ENCODE measurements at places on chromosomes 2 and 18.

- DNase-seq: no peak
These were observed 437.4 kb upstream of the SALL3 start for GRCh38 chr18:78542204-78542603.

DNA sequence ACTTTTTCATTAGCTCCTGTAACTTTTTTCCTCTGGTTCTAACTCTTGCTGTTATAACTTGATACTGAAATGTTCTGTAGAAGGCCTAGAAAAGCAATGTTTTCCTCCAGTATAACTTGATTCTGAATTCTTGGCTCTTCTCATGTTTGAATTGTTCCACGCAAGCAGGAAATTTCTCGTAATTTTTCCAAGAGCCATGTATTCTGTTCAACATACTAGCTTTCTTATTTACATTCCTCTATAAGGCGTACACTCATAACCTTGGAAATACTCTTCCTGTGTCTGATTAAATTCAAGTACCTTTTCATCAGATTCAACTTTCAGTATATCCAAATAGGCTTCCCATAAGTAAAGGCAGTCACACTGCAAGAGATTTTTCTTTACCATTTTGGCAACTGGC, 109.1 kb downstream of the SMAD2 start:
- no peak for DNase-seq

- no peak for DNase-seq
These were observed 86.0 kb downstream of the TMEM247 start for GRCh38 chr2:46565364-46565763.

GRCh38 chr2:152319822-152320570, 15.0 kb upstream of the FMNL2 start:
- no peak for DNase-seq

DNA sequence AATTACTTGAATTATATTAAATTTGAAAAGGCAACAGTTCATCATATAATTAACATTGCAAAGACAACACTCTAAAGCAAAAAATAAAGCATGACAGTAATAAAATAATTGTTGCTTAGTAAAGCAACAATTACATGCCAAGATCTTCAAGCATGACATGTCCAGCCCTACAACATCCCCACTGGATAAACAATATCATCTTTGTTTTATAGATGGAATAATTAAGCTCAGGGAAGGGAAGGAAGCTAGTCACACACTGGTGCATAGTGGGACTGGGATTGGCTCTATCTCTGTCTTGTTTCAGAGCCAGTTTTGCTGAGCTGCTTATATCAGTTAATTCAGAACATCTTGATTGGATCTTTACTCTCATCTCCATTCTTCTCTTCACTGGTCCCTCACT, 49.9 kb upstream of the PARD3B start:
- DNase-seq: no peak

DNA sequence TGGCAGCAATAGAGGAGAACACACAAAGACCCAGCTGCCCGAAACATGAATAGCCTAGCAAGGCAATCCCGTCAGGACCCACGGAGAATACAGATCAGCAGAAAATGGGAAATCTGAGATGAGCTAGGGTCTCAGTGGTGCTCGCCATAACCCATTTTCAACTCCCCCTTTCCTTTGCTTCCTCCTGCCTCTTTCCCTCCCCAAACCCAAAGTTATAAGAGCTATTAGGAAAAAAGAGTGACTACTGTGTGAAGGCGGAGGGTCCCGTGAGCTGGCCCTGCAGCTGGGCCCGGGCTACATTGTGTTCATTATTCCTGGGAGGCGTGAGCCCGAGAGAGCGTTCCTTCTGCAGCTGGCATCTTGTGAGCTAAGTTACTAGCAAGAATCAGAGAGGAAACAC, 118.4 kb downstream of the PID1 start:
- DNase-seq: no peak

DNA sequence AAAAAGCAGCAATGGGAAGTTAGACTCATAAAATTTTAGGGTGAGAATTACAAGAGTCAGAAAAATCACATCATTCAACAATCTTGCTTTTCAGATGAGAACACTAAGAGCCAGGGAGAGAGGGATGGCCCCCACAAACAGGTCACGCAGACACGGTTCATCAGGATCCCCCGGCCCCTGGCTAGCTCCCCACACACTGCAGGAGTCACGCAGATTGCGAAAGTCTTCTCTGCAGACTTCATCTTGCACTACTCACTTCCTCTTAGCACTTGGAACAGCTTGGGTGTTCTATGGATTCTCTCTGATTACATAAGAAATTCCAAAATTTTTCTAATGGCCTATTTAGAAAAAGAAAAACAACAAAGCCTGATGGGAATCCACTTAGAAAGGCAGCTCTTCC, 21.6 kb upstream of the SULT1C2 start:
- DNase-seq: no peak

- no peak for DNase-seq
These were observed 497.3 kb downstream of the CCDC85A start for GRCh38 chr2:56680971-56681631.

GRCh38 chr18:30234755-30235154, 807.8 kb downstream of the DSC3 start:
- no peak for DNase-seq

DNA sequence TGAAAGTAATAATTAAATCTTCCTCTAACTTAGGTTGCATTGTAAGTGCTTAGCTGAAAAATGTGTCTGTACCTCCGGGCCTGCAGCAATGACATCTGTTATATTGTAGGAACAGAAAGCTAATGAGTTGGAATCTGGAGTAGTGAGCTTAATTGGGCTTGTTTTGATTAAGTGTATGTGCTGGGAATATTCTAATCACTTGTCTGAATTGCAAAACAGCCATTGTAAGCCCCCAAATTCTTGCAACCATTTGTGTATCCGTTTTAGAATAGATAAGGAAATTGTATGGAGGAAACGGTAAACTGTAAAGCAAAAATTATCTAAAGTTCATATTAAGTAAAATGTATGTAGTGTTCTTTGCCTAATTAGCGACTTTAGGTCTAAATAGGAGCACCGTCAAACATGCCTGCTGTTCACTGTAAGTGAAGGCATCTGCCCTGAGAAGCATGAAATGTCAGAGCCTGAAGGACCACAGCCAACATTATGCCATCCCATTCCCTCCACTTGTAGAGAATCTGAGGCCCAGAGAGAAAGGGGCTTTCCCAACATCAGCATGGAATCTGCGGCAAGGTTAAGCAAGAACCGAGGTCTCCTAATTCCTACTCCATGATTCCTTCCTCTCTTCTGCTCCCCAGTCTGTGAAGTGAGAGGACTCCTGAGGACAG, 466.4 kb downstream of the TDRD15 start:
- DNase-seq: no peak

DNA sequence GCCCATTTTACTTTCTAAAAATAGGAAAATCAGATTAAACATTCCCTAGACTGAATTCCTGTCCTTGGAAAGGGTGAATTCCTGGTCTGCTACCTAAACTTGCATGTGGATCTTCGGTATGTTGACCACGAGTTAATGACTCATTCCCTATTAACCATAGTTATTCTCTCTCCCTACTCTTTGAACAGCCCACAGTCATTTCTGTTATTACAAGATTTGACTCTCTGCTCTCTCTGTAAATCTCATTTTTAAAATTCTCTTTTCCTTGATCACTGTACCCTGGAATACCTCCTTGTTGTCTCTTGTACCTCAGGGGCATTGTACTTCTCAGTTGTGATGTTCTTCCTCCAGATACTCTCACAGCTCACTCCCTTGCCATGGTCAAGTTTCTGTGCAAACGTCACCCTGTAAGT, 92.0 kb upstream of the GULP1 start:
- DNase-seq: no peak

DNA sequence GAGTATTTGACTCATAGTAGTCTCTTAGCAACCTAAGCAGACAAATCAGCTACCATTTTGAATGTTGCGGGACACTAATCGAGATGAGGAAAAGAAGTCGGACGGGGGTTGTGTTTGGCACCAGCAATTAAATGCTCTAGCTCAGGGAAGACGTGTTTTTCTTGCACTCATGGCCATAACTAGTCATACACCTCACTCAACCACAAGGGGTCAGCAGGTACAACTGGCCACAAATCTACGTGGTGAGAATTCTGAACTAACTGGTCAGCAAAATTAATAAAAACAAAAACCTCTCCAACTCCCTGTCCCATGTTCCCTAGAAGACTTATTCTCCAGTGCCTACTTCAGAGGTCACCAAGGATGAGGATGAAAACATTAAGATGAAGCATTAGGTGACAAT, 1467.8 kb downstream of the DPP10 start:
- DNase-seq: no peak

- DNase-seq: no peak
These were observed 15.9 kb downstream of the GLI2 start for GRCh38 chr2:120751553-120751952.

DNA sequence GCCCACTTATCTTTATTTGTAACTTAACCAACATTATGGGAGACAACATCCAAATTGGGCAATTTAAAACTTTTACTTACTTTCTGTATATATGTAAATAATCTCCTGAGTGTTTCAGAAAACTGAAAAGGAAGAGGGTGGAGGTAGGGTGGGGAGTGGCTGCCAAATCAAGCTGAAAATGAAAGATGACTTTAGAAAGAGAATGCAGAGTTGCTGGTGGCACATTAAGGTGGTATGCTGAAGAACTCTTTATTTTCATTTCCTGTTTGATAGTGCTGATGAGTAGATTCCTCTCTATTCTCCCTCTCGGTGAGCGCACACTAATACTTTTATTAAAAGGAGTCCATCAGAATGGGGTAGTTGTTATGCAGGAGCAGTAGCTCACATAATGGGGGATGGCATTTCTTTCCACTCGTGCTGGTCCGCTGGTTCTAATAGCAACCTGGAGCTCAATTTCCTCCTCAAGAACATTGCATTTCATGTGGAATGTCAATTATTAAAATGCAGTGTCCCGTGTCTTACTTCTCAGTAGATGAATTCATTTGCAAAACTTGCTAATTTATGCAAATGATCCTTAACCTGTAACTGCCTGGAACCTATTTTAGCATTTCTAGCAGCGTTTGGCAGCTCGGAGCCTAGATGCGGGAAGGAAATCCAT, 466.9 kb upstream of the HNRNPA3 start:
- DNase-seq: no peak

DNA sequence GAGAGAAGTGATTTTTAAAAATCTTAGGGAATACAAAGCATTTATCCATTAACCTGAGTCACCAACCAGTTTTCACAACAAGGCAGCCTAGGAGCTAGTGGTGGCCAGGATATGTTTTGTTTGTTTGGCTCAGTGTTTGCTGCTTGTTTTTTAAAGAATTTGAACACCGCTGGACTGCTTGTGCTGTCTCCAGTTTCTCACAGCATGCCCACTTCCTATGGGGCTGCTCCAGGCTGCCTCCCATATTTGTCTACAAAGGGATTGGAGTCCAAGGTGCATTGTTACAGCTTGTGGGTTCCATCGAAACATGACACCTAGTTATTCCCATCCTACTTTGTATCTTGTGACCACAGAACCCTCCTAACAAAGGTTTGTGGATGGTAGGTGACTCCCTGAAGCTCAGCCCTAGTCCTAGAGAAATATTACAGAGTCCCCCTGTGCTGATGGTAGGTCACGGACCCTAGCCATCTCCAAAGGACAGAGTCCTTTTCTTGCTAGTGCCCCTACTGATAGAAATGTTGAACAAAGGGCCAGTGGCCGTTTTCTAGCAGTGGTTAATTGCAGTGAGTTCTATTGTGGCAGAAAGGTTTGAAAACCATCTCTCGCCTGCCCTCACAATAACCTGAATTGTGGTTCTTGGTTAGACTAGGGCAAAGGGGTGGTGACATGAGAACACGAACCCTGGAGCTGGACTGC, 23.2 kb downstream of the GPR39 start:
- no peak for DNase-seq

GRCh38 chr2:134002391-134002790, 251.5 kb upstream of the MGAT5 start:
- no peak for DNase-seq

DNA sequence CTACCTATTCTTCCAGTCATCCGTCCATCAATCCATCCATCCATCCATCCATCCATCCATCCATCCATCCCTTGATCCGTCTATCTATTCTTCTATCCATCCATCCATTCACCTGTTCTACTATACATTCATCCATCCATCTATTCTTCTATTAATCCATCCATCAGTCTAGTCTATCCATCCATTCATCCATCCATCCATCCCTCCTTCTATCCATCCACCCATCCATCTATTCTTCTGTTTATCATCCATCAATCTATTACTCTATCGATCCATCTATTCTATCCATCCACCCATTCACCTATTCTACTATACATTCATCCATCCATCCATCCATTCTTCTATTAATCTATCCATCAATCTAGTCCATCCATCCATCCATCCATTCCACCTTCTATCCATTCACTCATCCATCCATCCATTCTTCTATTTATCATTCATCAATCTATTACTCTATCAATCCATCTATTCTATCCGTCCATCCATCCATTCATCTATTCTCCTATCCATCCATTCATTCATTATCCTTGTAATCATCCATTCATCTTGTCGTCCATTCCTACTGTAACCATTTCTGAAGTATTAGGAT, 110.4 kb upstream of the ZNF516 start:
- DNase-seq: no peak

GRCh38 chr2:196804381-196804780, 4.8 kb downstream of the C2orf66 start:
- DNase-seq: no peak

DNA sequence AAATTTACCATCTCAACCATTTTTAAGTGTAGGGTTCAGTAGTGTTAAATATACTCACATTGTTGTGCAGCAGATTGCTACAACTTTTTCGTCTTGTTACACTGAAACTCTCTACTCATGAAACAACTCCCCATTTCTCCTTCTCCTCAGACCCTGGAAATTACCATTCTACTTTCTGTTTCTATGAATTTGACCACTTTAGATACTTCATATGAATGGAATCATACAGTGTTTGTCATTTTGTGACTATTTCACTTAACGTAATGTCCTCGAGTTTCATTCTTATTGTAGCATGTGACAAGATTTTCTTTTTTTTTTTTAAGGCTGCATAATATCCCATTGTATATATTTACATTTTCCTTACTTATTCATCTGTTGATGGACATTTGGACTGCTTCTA, 203.8 kb downstream of the PLCL1 start:
- DNase-seq: no peak

GRCh38 chr2:169397697-169398096, 35.4 kb upstream of the LRP2 start:
- no peak for DNase-seq

GRCh38 chr18:67735506-67735905, 219.0 kb upstream of the DSEL start:
- no peak for DNase-seq

DNA sequence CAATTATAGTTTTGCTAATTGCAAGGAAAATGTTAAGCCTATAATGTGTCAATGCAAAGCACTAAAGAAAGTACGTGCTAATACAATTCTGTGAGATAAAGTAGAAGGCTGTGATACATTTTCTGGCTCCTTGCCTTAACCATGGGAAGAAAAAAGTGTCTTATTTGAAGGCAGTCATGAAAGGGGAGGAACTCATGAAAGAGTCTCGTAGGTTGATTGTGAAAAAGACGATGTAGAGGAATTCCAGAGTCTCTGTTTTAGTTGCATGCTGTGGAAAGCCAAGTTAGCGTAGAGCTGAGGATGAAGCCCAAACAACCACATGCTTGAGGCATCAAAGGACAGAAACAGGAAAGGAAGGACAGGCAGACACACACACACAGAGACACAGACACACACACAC, 214.1 kb downstream of the MEIS1 start:
- no peak for DNase-seq

GRCh38 chr2:55160422-55160821, 71.7 kb downstream of the CLHC1 start:
- DNase-seq: no peak

GRCh38 chr2:121666042-121666441, 16.8 kb upstream of the CLASP1 start:
- no peak for DNase-seq

All from stimulated activated CD4-positive, alpha-beta T cell treated with anti-CD3 and anti-CD28 coated beads, Interleukin-1b, Interleukin-23, amount 100 ng/mL, for 24 hours (primary cell).